ENCODE measurements at places on chromosomes 4 and X.

GRCh38 chr4:174753021-174753420, 76.0 kb downstream of the GLRA3 start:
- no peak for DNase-seq

- DNase-seq = no peak
Measured at GRCh38 chr4:114041117-114041475, 61.6 kb upstream of the ARSJ start.

DNA sequence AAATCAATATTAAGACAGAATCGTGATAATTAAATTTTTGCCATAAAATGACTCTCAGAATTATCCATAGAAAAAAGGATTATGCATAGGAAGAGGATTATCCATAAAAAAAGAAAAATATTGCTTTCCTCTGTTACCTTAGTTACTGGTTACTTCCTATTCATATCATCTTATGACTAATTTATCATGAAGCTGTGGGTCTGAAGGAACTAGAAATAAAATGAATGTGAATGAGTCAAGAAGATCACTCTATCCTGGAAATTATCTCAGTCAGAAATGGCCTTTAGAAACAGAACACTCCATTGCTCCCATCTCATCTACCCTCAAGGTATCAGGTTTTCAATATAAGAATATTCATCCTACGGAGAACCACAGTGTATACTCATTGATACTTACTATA, 19.4 kb downstream of the RPS6KA6 start:
- DNase-seq = no peak

GRCh38 chr4:73010789-73011628, 58.5 kb downstream of the COX18 start:
- DNase-seq = no peak

DNA sequence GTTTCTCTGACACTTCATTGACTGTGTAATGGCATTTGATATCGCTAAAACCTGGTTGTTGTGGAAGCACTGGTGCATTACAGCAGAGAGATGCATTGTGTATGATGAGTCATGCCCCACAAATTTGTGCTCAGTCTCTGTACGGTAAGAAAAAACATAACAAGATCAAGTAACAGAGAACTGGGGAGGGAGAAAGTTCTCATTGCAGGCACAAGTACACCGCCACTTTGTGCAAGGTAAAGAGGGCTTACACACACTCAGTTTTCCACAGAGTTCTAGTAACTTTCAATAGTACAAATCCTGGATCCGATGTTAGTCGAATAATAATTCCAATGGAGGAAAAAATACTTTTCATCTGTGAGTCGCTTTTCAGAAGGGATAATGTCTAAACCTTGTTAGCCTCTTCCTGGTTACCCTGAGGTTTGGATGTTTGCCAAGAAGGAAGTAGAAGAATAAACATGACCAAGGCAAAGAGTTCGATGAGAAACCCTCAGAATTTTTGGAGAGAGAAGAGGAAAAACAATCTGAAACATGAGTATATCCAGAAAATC, 512.5 kb upstream of the SLIT2 start:
- peak; percentile 86 for DNase-seq

DNA sequence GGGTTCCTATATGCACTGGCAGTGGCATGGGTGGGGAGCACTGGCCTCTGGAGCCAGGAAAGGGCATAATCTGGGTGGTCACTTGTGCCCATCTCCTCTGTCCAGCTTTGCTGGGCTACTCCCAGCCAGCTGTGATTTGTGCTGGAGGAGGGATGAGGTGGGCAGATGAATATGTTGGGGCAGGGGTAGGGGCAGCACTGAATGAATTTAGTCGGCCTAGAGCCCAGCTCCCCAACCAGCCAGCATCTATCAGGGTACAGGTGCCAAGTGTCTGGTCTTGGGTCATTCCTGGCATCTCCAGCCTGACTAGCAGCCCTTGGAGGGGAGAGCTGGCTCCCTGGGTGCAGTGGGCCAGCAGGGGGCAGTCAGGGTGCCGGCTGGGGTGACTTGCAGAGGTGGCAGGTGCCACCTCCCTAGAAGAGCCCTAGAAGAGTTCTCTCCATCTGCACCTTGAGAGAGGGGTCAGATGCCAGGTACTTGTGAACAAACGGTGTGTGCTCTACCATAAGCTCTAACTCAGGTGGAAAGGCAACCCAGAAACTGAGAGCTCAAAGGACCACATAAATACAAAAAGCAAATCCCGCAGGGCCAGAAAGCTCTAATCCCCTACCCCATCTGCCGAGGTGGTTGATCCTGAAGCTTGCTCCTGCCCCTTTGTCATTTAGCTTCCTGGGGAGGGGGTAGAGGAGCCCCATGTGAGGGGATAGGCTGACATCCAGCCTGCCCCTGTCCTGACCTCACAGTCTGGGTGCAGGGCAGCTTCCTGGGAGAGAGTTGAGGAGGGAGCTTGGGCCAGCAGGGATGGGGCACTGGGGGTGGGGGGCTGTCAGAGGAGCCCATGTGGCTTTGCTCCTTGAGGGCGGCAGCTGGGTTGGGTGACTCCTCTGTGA, 2.2 kb downstream of the SORCS2 start:
- no peak for DNase-seq

GRCh38 chr4:100674976-100675375, 157.2 kb upstream of the EMCN start:
- no peak for DNase-seq

GRCh38 chr4:37936889-37937498, 23.2 kb upstream of the PTTG2 start:
- DNase-seq = no peak

- no peak for DNase-seq
Measured at GRCh38 chr4:40804598-40804997, 54.8 kb downstream of the NSUN7 start.

DNA sequence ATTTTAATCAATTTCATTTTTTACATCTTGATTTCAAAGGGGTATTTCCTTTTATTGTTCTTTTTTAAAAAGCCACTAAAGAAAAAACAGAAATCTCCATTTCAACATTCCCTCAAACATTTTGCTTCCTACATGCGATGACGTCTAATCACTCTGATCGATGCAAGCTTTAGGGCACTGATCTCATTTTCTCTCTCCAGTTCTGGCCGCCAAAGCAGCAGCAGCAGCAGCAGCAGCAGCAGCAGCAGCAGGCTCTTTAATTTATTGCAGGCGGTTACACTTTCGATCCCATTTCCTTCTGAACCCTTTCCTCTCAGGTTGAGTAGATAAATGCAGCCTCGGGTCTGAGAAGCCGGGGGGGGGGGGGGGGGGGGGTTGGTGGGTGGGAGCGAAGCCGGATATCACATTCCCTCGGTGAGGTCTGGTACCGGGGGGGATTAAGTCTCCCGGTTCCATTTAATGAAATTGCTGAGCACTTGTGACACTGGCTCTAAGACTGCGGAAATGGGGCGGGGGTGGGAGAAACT, 3.4 kb upstream of the PCDH7 start:
- peak; percentile 8 for DNase-seq

DNA sequence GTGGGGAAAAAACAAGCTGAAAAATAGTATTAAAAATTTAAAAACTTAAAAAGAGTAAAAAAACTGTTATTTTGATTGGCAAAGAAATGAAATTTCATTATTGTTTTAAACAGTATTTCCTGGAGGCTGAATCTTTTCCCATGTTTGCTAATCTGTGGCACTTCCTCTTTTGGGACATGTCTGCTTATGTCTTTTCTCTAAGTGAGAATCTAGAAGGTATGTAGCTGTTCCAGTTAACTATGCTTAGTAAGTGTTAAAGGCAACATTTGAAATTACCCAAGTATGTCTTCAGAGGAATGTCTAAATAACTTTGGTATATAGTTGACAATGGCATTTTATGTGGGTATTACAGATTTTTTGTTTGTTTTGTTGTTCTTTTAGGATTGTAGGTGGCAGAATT, 81.6 kb upstream of the TBC1D9 start:
- no peak for DNase-seq

DNA sequence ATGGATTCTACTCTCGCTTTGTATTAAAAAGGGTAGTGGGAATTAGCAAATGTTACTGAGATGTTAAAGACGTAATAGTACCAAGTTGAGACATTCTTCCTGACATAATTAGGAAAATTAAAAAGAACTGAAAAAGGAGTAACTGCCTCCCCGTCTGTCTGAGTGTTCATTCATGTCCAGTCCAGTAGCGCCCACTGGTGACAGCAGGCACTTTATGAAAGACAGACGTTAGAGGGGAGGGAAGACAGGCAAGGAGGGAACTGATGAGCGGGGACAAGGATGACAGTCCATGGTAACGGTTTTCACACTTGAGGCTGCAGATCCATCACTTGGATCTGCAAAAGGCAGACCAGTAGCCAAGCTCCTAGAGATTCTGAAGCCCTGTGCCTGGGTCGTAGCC, 326.7 kb downstream of the STK32B start:
- DNase-seq = no peak

- no peak for DNase-seq
Measured at GRCh38 chr4:30825008-30825770, 105.0 kb downstream of the PCDH7 start.

DNA sequence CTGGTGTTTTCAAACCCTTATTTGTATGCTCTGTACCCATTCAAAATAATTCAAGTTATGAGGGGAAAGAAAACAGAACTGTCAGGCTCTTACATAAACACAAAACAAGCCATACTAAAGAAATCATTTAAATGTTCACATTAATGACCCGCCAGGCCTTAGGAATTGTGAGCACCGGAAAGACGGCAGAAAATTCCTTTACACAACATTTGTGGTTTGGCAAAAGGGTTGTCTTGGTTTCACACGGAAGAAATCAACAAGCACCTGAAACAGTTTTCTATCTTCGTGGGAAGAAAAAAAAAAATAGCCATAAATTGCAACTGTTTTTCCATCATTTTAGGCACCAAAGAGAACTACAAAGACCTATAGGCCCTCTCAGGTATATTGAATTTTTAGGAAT, 188.5 kb upstream of the FTHL17 start:
- DNase-seq = no peak

GRCh38 chrX:12843668-12844279, 23.1 kb upstream of the TLR7 start:
- DNase-seq = no peak

DNA sequence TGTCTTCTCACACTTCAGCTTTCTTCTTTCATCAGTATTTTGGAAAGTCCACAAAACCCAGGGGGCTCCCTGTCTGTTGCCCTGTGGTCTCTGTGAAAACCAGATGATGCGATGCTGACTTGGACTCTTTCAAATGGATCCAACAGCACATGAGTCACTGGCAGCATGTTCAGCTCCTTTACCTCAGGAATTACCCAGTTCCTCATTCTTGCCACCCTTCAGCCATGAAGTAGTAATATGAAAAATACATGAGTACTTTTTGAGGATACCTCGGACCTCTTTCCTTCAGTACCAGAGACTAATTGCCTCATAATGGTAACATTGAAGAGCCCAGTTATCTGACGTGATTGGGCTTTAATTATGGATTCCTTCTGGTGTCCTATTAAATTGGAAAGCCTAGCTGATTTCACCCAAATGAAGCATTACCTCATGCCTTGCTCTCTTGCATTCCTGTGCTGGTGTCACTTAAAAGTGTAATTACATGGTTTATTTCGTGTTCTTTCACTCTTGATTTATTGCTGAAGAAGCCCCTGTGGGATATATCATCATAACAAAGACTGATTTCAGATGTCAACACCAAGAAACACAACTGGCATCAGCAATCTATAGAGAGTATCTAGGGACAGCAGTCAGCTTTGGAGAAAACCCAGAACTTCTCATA, 63.4 kb downstream of the NFKB1 start:
- DNase-seq = peak; percentile 9

DNA sequence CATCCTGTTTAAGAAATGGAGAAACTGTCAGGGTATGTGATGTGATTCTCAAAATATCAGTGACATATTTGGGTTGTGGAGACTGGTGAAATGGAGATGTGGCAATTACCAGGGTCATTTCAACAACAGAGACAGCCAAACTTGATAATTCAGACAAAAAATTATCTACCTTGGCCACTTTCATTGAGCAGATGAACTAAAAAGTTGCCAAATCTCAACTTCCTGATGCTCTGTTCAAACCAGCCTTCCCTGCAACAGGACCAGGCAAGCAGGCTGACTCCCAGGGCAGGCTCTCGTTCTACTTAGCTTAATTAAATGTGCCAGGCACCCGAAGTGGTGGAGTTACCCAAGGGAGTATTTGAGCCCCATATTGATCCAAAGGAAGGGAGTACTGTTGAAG, 199.6 kb downstream of the AFF2 start:
- no peak for DNase-seq

DNA sequence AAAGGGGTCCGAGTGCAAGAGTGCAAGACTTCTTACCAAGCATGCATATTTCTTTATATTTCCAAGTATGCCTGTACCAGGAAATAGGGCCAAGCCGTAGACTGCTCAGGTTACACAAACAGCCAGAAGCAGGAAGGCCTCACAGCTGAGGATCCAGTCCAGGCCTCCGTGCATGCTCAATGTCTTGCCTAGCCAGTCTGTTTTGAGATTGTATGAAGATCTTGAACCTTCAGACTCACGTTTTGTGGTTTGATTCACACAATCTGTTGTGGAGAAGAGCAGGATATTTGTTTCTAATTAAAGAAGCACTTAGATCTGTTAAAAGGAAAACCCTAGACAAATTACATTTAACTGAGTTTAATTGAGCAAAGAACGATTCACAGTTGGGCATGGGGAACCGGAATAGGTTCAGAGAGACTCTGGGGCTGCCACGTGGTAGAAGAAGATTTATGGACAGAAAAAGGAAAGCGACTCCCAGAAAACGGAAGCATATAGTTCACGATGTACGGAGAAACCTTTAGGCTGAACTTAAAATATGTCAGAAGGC, 1.2 kb downstream of the MGST2 start:
- DNase-seq = peak; percentile 67

DNA sequence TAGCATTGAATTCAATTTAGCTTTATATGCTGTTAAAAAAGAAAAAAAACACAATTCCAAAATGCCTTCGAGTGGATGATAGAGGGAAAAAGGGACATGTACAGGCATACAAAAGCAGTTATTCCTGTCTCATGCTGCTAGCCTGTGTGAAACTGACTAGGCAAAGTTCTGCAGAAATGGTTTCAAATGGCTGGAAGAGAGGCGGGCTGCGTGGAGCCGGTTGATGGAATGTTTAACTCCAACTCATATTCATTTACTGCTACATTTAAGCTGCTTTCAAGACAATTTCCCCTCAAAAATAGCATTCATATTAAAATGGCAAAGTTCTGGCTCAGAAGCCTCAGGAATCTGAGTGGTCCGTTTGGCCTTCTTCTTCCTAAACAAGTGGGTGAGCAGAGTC, 143.8 kb upstream of the PPARGC1A start:
- DNase-seq = no peak

DNA sequence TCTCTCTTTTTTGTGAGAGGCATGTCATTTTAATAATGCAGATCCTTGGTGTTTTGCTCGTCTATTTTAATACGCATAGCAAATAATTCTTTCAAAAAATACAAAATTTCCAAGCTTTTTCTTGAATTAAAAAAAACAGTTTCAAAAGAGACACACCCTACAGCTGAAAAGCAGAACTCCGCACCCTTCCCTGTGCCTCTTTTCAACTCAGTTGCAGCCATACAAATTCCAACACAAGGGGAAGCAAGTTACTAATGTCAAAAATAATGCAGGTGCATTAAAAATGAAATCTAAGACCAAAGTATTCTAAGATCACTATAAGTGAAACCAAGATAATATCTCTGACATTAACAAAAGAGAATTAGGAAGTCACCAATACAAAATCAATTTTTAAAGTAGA, 66.6 kb downstream of the NR3C2 start:
- no peak for DNase-seq

Measured in fibroblast of gingiva (primary cell).